Pulmonary artery endothelial cell (primary cell): ENCODE measurements at places on chromosomes 7 and 10. TPM values are rescaled to one million over a fixed set of nuclear protein-coding genes. Genes with fewer than 3 reads are reported as not detected.

Gene UPK3BL2
- total RNA-seq, result 1.2 and 1.3 TPM in 2 replicates

Gene SPDYE5
- not detected in 2 replicates for total RNA-seq

Gene DNAJC12
- 0.13 and 0.39 TPM in 2 replicates for total RNA-seq

Gene SORCS3
- not detected in 2 replicates for total RNA-seq

Gene EXOSC1
- total RNA-seq, result 39.3 and 43.8 TPM in 2 replicates

Gene SFTPA2
- not detected in 2 replicates for total RNA-seq

Gene MMD2
- not detected in 2 replicates for total RNA-seq

Gene ACSL5
- 11.9 and 22.7 TPM in 2 replicates for total RNA-seq

Gene VWDE
- total RNA-seq, result 0.07 TPM in 1 of 2 replicates, not detected in the other
